ENCODE measurements at places on chromosomes 3 and 15.

GRCh38 chr15:33600212-33600611, 289.4 kb downstream of the RYR3 start:
- DNase-seq, result no peak

DNA sequence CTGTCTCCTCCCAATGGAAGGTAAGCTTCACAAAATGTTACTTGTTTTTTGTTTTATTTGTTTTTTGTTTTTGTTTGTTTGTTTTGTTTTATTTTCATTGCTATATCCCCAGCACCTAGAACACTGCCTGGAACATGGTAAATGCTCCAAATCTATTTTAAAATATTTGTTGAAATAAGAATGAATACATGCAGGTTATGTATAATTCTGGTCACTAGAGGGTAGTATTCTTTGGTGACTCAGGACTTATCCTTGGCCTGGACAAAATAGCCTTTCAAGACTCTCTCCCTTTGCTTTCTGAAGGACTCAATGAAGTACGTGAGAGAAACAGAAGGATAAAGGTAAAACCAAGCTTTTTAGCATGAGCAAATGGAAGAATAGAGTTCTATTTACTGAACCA, 46.9 kb upstream of the PPP2R3A start:
- DNase-seq, result no peak

GRCh38 chr3:70085613-70086012, 86.1 kb downstream of the SAMMSON start:
- DNase-seq, result no peak

- no peak for DNase-seq
Measured at GRCh38 chr15:41914411-41914810, 20.6 kb upstream of the SPTBN5 start.

DNA sequence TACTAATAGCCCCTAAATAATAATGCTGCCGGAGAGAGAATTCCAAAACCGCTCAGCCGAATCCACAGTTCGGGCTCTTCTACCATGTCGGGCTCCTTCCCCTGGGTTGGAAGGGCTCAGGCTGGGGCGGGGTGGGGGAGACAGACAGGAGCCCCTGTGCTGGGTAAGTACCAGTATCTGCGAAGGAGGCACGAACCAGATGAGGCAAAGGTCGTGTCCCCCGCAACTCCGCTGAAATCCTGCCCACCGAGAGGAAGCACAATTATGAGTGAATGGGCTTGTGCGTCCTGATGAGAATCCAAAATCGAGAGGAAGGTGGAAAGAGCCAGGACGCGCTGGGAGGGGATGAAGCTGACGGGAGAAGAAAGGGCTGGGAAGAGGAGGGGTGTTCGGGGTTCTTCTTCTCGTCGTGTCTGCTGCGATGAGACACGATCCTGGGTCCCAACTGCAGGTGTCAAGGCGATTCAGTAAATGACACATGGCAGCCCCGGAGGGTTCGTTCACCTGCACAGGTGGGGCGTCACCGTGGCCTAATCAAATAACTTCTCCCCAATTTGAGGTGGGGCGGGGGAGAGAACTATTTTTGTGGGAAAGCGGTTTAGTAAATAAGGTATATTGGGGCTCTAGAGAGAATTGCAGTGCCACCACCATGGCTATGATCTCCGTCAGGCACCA, 707 bp upstream of the FAM81A start:
- DNase-seq, result no peak

DNA sequence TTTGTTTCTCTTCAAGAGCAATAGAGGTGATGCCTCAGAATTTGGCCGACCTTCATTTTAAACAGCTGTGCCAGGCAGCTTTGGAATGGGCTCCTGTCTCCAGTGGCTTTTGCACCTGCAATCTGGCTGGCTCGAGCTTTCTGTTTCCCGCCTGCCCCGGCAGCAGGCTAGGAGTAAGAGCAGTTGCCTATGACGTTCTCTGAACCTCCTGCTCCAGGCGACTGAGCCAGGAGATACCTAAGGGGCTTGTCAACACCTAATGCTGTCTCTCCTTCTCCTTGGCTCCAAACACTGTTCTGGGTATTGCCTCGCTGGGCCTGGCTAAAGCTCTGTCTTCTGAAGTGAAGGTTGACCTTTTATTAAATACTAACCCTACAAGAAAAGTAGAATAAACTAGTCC, 229.9 kb downstream of the LRRN1 start:
- DNase-seq, result no peak

GRCh38 chr15:73621286-73621826, 11.8 kb downstream of the NPTN start:
- no peak for DNase-seq

- DNase-seq, result no peak
Measured at GRCh38 chr15:83087576-83087975, 19.9 kb upstream of the TM6SF1 start.

DNA sequence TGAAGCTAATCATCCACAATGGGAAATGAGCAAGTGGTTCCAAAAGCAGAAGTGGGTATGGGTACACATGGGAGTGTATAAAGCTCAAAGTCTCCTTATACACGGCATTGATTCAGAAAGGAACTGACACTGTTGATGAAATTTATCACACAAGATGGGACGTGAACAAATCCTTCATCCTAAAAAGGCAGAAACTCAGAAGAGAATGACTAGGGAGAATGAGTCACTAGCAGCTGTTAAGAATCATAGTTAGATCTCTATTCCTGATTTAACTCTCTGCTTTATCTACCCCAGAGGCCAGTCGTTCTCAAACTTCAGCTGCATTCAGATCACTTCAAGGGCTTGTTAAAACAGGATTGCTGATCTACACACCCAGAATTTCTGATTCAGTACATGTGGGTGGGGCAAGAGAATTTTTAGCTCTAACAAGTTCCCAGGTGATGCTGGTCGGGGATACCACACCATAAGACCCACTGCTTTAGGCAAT, 97.7 kb upstream of the PHLDB2 start:
- no peak for DNase-seq

DNA sequence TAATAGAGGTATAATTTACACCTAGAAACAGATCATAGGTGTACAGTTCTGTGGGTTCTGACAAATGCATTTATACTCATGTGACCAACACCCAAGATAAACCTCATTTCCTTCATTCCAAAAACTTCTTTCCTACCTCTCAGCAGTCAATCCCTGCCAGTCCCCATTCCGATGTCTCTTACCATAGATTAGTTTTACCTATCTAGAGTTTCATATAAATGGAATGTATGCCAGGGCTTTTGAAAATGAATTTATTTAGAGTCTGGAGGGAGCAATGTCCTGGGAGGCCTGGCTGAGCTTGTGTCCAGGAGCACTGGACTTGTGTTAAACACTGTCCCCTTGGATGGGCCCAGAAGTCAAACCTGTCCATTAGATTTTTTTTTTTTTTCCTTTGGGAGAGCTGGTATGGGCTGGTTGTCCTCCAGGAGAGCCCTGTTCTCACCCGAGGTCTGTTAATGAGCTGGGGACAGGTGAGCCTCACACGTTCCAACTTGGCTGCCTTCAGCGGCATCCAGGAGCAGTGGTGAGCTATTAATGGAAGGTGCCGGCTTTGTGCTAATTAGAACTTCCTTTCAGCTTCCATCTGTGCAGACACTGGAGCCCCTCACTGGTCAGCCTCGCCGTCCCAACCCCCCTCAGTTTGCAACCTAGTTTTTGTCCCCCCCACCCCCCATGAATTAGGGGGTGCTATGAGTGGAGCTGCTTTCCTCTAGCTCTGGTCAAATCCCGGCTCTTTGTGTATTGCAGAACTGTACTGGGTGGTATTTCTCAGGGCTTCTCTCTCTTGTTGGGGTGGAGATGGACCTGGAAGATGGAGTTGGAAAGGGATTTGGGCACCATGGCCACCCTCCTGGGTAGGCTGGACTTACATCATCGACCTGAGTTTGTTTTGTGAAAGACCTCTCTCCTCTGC, 40.7 kb upstream of the POLG start:
- DNase-seq, result no peak

DNA sequence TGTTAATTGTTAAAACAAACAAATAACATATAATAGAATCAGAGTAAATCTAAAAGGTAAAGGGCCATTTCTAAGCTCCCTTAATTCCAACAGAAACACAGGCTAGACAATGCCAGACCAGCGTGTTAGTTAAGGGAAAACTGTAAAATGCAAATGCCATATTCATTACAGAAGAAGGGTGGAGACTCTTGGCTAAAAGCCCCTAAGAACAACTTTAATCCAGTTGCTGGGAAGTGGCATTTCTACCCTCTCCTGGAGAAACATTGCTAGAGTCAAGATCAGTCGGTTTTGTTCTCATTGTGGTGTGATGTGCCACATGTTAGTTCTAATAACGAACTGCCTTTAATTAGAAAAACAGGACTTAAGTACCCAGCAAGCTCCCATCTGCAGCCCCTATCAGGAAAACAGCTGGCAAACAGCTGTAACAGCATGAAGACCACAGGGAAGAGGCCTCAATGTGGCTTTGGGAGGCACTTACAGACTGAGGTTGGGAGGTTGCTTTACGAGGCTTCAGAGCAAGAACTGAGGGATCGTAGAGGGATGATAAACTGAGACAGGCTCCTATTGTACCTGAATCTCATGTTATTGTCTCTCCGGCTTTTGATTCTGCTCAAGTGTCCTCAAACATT, 1134.8 kb downstream of the ROBO1 start:
- no peak for DNase-seq

DNA sequence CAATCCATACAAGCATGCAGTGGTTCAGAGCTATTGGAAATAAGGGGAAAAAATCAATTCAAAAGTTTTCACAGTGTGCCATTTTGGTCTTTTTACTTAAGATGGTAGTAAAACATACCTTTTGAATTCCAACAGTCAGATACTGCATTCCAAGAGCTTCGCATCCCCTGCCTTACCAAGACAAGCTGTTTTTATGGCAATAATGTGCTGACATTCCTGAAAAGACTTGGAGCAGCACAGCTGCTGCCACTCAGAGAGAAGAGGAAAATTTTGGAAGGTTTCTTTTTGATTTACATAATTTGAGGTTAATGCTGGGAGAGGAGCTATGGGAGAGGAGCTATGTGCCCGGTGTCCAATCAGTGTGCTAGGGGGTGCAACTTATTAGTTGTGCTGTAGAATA, 148.3 kb downstream of the FEZF2 start:
- DNase-seq, result no peak

DNA sequence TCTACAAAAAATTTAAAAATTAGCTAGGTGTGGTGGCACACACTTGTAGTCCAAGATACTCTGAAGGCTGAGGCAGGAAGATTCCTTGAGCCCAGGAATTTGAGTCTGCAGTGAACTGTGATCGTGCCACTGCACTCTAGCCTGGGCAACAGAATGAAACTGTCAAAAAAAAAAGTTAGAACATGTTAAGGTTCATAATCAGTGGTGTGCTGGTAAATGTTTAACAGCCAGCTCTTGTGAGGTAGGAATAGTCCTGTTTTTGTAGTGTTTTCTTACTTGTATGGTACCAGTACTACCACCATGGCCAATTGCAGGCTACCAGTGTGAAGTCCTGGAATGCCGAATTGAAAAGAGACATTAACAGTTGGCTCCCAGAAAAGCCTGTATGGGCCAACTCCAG, 50.7 kb downstream of the ATG7 start:
- no peak for DNase-seq

- no peak for DNase-seq
Measured at GRCh38 chr3:96755519-96755918, 58.9 kb upstream of the EPHA6 start.

DNA sequence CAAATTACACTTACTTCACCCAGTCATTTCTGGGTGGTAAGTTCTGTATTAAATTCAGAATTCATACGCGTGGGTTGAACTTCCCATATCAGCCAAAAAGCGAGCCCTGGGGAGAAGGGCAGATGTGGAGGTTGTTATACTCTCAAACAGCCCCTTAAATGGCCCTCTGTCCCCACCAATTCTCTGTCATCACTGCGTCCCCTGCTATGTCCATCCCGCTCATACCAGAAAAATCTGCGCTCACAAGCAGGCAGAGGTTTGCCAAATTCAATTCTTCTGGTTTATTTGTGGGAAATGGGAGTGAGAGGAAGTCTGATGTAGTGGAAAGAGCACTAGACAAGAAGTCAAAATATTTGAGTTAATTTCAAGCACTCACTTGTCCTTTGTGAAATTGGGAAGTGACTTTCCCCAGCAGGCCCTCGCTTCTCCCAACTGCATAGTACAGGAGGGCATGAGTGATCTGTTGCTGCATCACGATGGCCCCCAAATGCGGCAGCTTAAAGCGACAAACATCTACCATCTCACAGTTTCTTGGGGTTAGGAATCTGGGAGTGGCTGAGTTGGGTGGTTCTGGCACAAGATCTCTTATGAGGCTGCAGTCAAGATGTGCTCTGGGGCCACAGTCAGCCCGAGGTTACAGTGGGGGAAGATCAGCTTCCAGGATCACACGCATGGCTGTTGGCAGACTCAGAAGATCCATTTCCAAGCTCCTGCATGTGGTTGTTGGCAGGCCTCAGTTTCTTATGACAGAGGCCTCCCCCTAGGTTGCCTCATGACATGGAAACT, 67.7 kb downstream of the CPN2 start:
- no peak for DNase-seq

- DNase-seq, result no peak
Measured at GRCh38 chr15:79535536-79535935, 103.4 kb downstream of the MINAR1 start.

- DNase-seq, result no peak
Measured at GRCh38 chr3:171801738-171802589, 8.3 kb downstream of the PLD1 start.

DNA sequence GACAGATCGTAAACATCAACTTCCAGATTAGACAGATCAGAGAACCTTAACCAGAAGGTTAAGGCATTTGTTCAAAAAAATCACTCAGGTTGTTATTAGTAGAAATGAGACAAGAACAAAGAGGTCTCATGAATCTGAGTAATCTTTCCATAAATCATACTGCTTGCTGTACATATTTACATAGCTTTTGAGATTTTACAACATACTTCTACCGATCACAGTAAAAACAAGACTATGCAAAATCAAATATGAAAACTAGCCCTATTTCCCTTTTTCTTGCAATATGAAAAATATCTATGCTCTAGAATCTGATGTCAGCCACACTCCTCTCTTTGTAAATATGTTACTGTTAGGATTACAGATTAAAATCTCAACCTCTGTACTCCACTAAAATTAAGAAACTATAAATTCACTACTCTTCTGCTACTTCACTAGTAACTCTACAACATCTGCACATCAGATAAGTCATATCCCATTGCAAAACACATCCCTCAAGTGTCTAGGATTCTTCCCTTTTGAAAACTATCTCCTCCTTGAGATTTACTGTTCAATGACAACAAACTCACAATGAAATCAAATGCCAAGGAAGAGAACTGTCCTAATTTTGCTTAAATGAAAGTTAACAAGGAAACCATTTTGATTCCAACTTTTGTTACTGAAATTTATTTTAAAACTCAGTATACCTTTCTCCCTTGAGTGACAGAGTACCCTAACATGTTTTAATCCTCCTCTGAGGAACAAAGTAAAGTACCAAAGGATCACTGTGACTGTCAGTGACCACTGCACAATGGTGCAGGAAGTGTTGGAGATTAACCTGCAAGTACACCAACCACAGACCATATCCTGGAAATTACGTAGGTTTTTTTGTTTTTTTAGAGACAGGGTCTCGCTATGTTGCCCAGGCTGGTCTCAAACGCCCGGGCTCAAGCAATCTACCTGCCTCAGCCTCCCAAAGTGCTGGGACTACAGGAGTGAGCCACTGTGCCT, 12.8 kb downstream of the DCUN1D1 start:
- DNase-seq, result no peak
